ENCODE measurements at places on chromosomes 5 and 9.

DNA sequence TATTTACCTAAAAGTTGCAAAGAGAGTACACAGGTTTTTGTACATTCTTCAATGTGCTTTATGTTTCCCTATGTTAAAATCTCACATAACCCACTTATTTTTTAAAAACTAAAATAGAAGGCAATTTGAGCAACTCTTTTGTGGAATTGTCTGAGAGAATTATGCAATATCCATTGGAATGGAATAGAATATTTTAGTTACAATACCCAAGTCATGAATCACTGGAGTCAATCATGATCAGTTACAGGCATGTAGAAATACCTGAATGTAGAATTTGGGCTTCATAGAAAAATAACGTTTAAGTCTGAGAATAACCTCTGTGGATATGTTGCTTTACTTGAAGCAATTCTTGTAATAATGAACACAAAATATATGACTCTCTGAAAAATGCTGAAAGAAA is 143.3 kb downstream of the FGF10 start:
- no peak for DNase-seq

GRCh38 chr9:34430843-34431437 is 27.4 kb downstream of the FAM219A start:
- no peak for DNase-seq

GRCh38 chr5:90399251-90399650 is 10.3 kb downstream of the CETN3 start:
- no peak for DNase-seq

DNA sequence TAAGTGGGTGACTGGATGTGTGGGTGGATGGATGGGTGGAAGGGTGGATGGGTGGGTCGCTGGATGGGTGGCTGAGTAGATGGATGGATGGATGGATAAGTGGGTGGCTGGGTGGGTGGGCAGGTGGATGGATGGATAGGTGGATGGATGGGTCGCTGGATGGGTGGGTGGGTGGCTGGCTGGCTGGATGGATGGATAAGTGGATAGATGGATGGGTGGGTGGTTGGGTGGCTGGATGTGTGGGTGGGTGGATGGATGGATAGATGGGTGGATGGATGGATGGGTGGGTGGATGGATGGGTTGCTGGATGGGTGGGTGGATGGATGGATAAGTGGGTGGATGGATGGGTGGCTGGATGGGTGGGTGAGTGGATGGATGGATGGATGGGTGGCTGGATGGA is 27.3 kb upstream of the CEP72 start:
- no peak for DNase-seq

GRCh38 chr5:137649228-137649935 is 86.5 kb downstream of the KLHL3 start:
- no peak for DNase-seq

DNA sequence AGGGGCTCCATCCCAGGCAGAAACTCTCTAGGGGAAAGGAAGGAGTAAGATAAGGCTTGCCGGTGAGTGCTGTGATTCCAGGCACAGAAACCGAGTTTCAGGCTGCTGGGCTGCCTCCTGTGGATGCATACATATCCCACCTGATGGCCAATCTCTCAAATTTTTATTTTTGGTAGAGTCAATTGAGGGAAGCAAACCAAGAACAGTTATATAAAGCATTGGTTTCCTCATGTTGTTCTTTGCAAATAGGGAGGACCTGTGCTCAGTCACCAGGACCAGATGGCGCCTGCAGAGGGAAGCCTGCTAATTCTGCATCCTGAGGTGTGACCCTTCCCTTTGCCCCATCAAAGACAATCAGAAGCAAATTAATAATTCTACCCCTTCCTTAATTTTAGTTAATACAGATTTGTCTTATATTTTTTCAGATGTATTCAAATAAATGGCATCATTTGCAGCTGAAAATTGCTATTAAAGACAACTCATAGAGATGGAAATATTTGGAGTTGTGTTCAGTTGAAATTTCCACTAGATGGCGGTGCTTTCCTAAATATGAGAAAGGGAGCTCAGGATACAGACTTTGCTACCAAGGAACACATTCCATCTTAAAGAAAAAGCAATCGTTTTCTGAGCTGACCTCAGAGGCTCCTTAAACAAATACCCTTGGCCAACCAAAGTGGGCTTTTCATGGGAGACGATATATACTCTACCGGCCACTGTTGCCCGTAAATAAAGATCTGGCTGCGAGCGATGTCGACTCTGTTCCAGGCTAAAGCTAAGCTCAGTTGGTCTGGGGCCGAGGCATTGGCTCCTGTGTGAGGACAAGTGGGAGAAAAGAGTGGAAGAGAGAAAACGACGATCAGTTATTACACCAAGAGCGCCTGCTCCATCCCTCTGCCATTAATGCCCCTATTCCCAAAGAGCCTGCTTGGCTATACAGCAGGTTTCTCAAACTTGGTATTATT is 225.7 kb upstream of the KLF9 start:
- no peak for DNase-seq

DNA sequence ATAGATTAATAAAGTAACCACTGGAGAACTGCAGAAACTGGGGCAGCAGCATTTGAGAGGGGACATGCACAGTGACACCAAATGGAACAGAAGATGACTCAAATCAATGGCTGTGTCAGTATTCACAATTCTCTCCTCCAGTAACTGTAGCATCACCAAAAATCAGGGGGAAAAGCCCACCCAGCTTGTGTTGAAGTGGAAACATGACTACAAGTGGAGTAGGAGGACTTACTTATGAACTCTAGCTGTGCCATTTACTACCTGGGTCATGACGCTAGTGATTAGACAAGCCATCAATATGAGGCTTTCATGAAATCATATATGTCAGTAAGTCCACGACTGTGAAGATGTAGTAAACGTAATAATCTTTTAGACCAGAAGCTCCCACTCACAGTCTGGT is 199.8 kb upstream of the PTGER4 start:
- DNase-seq: no peak

DNA sequence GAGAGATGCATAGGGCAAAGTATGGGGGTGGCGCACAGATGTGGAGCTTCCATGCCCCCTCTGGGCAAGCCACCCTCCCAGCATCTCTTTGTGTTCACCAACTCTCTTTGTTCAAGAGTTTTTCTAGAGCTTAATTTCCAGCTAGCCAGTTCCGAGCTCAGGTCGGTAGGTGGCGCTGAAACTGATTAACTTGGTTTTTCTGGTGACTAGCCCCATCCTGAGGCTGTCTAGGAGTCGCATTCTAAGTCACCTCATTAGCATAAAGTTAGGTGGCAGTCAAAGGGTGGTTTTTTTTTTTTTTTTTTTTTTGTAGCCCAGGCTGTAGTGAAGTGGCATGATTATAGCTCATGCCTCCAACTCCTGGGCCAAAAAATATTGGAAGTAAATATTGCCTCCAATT is 476.4 kb downstream of the KDM4C start:
- no peak for DNase-seq

DNA sequence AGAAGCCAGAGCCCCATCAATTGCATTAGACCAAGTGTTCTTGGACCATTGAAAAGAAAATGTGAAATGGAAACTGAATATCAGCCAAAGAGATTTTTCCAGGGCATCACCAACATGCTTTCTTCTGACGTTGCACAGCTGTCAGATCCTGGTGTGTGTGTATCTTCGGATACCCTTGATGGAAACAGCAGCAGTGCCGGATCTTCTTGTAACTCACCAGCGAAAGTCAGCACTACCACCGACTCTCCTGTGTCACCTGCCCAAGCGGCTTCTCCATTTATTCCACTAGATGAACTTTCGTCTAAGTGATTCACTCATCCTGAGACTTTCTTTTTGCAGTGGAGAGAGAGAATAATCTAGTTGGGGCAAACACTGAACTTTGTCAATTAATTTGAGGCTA is 75.7 kb downstream of the PIP5K1B start:
- no peak for DNase-seq

DNA sequence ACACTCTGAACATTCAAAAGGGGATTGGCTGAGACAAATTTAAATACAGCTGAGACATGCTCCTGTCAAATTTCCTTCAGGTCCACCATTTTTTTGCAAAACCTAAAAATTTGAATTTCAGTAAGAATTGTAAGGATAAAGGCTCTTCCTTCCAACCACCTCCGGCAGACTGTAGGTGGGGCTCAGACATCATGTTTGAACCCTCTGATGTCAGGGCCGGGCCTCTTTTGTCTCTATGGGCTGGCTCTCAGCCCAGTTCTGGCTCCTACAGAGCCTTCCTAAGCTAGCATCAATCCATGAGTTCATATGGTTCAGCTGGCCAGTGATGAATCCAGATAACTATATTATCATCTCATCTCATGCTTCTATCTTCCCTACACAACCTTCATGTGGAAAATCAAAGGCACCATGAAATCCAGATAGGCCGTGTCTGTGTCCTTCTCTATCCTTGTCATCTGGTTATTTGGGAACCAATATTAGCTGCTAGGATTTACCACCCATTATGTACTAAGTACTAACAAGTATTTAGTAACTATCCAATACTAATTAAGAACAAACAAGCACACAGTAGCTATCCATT is 44.2 kb downstream of the NIPSNAP3B start:
- DNase-seq: no peak

- no peak for DNase-seq
Observed at GRCh38 chr5:42021923-42022322, 96.8 kb downstream of the FBXO4 start.

DNA sequence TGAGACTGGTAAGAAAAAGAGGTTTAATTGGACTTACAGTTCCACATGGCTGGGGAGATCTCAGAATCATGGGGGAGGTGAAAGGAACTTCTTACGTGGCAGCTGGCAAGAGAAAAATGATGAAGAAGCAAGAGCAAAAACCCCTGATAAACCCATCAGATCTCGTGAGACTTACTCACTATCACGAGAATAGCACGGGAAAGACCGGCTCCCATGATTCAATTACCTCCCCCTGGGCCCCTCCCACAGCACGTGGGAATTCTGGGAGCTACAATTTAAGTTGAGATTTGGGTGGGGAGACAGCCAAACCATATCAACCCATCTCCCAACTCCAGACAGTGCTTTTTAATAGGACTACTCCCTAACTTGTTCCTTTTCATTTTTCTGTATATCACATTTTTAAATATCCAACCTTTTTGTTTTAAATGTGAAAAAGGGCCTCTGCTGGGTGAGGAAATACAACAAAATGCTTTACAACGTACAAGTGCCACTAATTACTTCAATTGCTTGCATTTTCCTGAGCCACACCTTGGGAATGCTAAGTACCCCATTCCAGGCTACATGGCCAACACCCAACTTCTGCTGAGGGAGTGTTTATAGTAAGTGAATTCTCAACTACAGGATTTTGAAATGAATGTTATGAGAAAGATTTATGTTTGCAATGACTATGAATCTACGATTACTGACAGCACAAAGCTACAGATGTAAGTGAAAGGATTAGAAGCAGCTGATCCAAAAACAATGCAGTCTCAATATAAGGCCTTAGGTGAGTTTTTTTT is 294.1 kb upstream of the CD180 start:
- no peak for DNase-seq

DNA sequence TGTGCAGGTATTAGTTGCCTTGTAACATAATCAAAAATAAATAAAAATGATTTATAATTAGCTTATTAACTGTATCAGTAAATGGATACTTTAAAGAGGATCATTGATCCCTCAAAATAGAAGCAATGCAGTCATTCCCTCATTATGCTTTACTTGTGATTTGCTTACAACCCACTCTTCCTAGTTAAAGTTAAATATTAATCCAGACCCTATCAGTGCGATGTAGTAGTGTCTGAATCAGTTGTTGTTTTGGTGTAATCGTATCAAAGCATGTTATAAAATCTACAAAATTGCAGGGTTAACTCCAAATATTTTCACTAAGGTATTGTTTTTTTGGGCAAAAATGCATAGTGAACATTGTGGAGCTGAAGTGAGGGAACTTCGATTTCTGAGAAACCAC is 17.6 kb downstream of the TENT4A start:
- DNase-seq: no peak

- no peak for DNase-seq
Observed at GRCh38 chr9:28563291-28563934, 990.1 kb upstream of the C9orf72 start.

DNA sequence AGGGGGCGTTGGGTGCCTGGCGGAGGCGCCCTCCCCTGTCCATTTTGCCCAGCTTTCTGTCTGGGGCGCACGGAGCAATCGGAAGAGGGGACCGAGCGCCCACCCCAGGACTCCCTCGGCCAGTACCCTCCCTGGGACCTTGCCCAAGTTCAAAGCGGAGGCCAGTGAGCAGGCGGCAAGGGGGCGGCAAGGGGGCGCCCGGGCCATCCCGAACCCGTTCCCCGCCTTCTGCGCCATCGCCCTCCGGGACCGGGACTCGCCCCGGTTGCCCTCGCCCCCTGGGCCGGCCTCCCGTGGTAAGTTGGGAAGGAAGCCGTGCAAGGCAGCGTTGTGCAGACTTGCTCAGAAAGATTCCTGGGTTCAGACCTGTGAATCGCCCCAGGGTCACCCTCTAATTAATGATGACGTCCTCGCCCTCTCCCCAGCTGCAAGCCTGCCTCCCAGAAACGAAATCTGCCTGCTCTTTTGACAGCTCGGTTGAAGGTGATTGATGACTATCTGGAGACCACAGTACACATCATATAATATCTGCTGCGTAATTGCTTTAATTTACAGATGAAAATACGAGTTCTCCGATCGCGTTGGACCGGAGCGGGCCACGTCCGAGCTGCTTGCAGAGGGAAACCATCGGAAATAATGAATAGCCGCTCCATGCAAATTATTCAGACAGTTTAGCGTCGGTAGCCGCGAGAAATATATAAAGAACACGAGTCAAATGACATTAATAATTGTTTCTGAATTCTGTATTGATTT is 1.4 kb upstream of the IRX4 start:
- DNase-seq: no peak

DNA sequence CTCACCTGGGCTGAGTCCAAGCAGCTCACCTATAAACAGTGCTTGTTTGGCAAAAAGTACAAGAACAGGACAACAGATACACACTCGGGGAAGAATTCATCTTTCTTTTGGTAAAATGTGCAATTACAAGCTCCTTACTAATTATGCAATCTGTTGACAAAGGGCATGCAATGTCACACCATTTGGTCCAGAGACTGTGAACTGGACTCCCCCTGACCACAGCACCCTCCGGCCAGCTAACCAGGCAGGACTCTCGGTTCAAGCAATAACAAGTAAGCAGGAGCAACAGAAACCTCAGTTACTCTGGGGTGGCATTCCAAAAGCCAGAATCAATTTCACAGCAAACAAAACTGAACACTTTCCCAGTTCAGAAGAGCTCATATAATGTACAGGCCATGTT is 113.8 kb downstream of the GNAQ start:
- no peak for DNase-seq

- no peak for DNase-seq
Observed at GRCh38 chr5:39319395-39319794, 44.9 kb downstream of the C9 start.

- DNase-seq: no peak
Observed at GRCh38 chr5:177973066-177973635, 22.9 kb downstream of the PROP1 start.

DNA sequence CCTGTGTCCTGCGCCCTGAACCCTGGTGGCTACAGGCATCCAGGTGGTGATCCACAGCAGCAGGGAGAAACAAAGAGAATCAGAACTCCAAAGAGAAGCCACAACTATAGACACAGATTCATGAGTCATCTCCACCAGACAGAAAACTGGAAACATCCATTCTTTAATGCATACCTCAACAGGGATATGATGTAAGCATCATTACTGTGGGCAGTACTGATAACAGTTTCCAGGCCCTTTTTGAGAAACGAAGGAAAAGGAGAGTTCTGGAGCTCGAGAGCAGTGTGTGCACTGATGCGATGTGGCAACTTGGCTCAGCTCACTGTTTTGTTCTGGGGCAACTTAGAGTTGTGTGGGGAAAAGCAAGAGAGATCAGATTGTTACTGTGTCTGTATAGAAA is 215.6 kb upstream of the ADAMTS16 start:
- DNase-seq: no peak
